NCI-H1930 (cell line): ENCODE measurements at places on chromosomes 5 and 9.

DNA sequence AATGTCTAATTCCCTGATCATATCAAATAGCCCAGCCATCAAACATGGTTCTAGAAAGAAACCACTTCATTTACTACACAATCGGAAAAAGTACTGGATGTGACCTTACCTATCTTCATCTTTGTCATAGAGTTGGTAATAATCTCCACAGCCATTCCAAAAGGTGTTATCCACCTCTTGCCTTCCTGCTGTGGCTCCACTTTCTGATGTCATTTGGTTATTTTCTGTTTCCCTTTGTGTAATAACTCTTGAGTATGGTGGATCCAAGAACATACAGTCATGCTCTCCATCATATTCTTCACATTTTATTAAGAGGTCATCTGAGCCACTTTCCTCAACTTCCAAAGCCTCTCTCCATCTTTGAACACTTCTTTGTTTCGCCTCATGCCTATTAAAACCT is 31.7 kb downstream of the PJA2 start:
- DNase-seq = no peak

DNA sequence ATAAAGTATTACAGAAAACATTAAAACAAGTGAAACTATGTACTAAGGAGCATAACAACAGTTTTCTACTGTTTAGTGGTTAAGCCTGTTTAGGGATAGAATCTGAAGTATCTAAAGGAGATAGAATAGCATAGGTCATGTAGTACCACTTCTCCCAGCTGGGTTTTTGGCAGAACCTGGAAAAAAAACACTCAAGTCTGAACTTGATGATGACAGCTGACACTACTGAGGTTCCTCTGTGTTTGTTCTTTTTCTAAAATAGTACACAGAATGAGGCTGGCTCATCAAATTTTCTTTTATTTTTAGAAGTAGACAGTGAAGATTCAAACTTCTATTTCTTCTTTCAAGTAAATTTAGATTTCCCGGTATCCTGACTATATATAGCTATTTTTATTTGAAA is 203.8 kb upstream of the ACO1 start:
- no peak for DNase-seq

DNA sequence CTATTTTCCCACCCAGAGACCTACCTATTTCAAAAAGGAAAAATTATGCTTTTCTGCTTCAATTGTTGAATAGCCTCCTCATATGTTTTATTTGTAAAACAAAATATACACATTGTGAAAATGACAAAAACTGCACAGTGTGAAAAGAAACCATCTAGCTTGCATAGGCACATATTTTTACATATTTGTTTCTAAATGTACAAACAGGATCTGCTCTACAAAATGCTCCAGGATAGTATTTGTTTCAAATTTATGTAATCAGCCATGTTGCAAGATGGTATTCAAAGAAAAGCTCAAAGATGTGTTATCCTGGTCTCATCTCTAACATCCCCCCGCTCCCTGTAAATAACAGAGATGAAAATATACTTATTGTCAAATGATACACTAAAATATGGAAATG is 366.1 kb upstream of the MPDZ start:
- DNase-seq = no peak

- no peak for DNase-seq
Measured at GRCh38 chr9:137749511-137749910, 128.1 kb upstream of the CACNA1B start.

GRCh38 chr5:147804334-147804733 is 21.8 kb upstream of the JAKMIP2 start:
- DNase-seq = no peak

GRCh38 chr5:55857247-55857640 is 6.1 kb downstream of the IL31RA start:
- DNase-seq = no peak

DNA sequence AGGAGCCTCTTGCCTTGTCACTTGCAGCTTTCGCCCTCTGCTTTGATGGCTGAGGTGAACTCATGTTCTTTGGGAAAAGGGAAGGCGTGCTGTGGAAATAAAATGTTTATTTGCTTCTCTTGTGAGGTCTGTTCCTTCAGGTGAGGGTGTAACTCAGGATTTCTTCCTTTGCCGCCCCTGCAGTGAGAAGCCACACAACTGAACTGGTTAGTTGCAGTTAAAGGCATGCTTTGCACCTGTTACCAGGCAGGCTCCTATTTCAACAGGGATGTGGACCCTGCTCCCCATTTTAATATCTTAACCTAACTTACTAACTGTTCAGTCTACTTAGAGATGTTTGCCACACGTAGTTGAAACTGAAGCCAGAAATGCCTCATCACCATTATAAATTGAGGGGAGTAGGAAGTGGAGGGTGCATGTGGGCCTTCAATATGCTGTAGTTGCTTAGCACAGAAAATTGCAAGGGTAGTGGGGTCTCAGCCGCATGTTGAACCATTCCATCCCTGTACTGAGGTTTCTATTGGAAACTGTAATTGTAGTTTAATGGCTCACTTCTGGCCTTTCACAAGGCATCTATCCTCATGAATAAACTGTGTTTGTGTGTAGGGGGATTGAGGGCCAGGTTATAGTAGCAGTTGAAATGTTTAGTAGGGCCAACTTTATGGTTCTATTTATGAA is 7.9 kb downstream of the RACK1 start:
- DNase-seq = no peak

- no peak for DNase-seq
Measured at GRCh38 chr9:112065806-112066606, 109.1 kb downstream of the SUSD1 start.

- no peak for DNase-seq
Measured at GRCh38 chr9:100013573-100013972, 85.2 kb downstream of the ERP44 start.

- no peak for DNase-seq
Measured at GRCh38 chr5:178392931-178393394, 160.4 kb upstream of the PHYKPL start.

GRCh38 chr5:72895758-72896157 is 60.1 kb upstream of the FCHO2 start:
- DNase-seq = no peak
